ENCODE measurements at places on chromosomes 1 and 21. TPM values are rescaled to one million over a fixed set of nuclear protein-coding genes. Genes with fewer than 3 reads are reported as not detected.
A peak's percentile ranks its signal among the peaks of the same experiment; 100 is the strongest.

DNA sequence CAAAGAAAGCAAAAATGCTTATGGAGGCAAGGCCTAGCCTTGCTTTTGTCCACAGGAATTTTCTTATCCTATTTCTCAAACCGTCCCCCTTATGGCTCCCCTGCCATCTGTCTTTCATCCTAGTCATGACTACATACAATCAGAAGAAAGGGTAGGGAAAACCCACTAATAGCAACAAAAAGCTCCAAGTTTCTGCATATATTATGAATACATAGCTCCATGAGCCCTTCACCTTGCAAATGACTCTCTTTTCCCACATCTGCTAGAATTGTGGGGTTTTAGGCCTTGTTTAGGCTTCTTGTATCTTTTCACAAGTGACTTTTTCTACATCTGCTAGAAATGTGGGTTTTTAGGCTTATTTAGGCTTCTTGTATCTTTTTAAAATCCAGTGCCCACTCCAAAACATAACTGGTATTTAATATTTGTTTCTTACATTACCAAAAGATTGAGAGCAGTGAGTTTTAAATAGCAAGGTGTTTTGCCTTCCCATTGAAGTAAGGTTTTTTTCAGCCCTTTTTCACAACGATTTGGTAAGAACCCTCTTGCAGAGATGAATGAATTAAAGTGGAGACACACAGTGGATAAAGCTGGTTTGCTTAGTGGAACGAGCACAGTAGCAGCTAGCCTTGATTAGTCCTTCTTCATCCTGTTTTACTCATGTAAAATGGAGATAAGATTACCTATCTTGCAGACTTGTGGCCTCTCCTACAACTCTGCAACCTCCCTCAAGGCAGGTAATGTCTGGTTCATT, 4.4 kb downstream of the GADD45A start:
- no peaks in the 10 kb centered on the region for H3K36me3 ChIP-seq
- no peaks in the 10 kb centered on the region for H3K27me3 ChIP-seq
- peaks cover 14% of the 10 kb centered on the region for H3K4me1 ChIP-seq
- no peak for DNase-seq
- H3K27ac ChIP-seq: peak overlapping the region; percentile 18
- no peak overlapping the region for H3K4me3 ChIP-seq

GRCh38 chr1:34100332-34100731, 64.7 kb downstream of the CSMD2 start:
- no peaks in the 10 kb centered on the region for H3K36me3 ChIP-seq
- no peak for DNase-seq
- H3K27ac ChIP-seq: no peak overlapping the region
- no peaks in the 10 kb centered on the region for H3K27me3 ChIP-seq

- no peak for DNase-seq
- H3K36me3 ChIP-seq: no peaks in the 10 kb centered on the region
- peaks cover 45% of the 10 kb centered on the region for H3K27me3 ChIP-seq
- H3K4me1 ChIP-seq: no peaks in the 10 kb centered on the region
- no peak overlapping the region for H3K27ac ChIP-seq
These were observed 78.1 kb upstream of the RUNX3 start for GRCh38 chr1:25008192-25008485.

CFHR2 gene
- total RNA-seq: not detected

DNA sequence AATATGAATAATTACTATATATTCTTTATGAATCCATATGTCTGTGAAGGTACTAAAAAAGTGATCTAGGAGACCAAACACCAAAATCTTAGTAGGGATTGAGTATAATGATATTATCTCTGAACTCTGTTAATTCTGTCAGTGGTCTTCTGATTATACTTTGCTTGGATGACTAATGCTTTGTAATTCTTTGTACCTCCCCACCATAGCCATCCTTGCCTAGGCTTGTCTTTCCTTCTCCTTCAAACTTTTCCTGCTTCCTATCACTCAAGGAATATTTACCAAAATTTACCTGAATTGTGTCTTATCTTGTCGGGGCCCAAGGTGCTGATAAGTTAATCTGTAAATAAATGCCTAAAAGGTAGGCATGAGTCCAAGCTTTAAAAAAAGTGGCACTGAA, 845 bp upstream of the RGS5 start:
- no peaks in the 10 kb centered on the region for H3K4me1 ChIP-seq
- no peak for DNase-seq
- no peaks in the 10 kb centered on the region for H3K36me3 ChIP-seq
- H3K27me3 ChIP-seq: no peaks in the 10 kb centered on the region
- no peak overlapping the region for H3K4me3 ChIP-seq

GIPC2 gene
- 6.9 TPM for total RNA-seq

TBX19 gene
- total RNA-seq: 2.9 TPM

ERO1B gene
- 12.9 TPM for total RNA-seq

XCL1 gene
- not detected for total RNA-seq

DNA sequence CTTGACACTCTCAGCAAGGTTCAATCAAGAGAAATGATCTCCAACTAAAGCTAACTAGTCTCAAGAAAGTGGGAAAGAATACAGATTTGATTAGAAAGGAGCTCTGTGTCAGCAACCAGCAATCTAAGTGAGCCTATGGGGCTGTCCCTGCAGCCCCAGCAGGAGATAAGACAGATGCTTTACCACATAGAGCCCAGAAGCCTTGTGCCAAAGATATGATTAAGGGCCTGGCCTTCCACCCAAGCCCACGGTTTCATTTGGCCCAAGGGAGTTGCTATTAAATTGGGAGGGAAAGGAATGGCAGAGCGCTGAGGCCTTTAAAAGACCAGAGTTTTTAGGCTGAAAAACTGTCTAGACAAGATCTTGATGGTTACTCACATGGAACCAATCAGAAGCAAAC, 74.8 kb downstream of the HLCS start:
- H3K27me3 ChIP-seq: no peaks in the 10 kb centered on the region
- DNase-seq: no peak
- peaks cover 58% of the 10 kb centered on the region for H3K36me3 ChIP-seq
- no peaks in the 10 kb centered on the region for H3K4me1 ChIP-seq
- H3K4me3 ChIP-seq: no peak overlapping the region
- H3K27ac ChIP-seq: no peak overlapping the region

BGLAP gene
- total RNA-seq: not detected

DNA sequence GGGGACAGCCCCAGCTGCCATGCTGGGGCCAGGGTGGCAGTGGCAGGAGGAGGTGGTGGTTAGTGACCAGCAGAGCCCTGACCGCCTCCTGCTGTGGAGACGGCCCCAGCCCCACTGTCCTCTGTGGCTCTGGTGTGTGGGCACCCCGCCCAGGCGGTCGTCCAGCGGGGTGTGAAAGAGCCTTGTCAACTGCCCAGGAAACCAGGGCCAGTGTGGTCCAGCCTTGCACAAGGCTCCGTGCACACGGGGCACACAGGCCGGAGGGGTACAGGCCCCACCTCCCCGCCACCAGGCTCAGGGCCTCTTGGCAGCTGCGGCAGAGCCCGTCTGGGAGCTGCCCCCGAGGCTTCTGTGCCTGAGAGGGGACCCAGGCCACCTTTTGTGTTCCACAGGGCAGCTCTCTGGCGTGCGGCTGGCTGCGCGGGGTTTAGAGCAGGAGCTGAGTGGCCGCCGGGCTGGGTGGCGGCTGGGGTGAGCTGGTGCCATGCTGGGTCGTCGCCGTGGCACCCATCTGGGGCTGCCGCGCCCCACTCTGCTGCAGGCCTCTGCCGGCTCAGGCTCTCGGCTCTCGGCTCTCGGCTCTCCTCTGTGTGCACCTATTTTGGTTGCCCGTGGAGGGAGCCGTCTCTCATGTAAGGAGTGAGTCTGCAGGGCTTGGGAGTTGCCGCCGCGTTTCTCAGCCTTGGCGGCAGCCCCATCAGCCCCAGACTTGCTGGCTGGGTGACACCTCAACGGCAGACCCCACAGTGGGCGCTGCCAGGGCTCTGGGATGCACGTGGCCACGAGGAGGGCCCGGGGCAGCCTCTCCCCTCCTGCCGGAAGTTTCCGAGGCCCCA, 36.1 kb downstream of the SLX9 start:
- DNase-seq: no peak
- H3K27me3 ChIP-seq: no peaks in the 10 kb centered on the region

GRCh38 chr1:55700359-55701130, 485.4 kb upstream of the USP24 start:
- no peaks in the 10 kb centered on the region for H3K27me3 ChIP-seq
- no peaks in the 10 kb centered on the region for H3K36me3 ChIP-seq

GRCh38 chr1:158203693-158204457, 23.2 kb downstream of the CD1D start:
- peaks cover 6% of the 10 kb centered on the region for H3K4me1 ChIP-seq
- no peak overlapping the region for H3K4me3 ChIP-seq
- DNase-seq: no peak
- H3K36me3 ChIP-seq: no peaks in the 10 kb centered on the region
- H3K27ac ChIP-seq: no peak overlapping the region

SAMD13 gene
- 1.0 TPM for total RNA-seq

GRCh38 chr1:95396557-95396956, 162.5 kb downstream of the RWDD3 start:
- H3K4me1 ChIP-seq: no peaks in the 10 kb centered on the region
- no peak overlapping the region for H3K4me3 ChIP-seq
- no peaks in the 10 kb centered on the region for H3K36me3 ChIP-seq

- H3K4me3 ChIP-seq: no peak overlapping the region
- DNase-seq: no peak
- H3K4me1 ChIP-seq: no peaks in the 10 kb centered on the region
- H3K27ac ChIP-seq: no peak overlapping the region
These were observed 9.5 kb downstream of the TDRD5 start for GRCh38 chr1:179601093-179601492.

SERPINC1 gene
- not detected for total RNA-seq

- H3K27ac ChIP-seq: peak within 1 kb of the TSS; percentile 100
- peak within 1 kb of the TSS; percentile 99 for H3K4me3 ChIP-seq
- no peaks in the 10 kb centered on the region for H3K36me3 ChIP-seq
- no peaks in the 10 kb centered on the region for H3K27me3 ChIP-seq
- peaks cover 61% of the 10 kb centered on the region for H3K4me1 ChIP-seq
- DNase-seq: peak; percentile 95
These were observed at the start of gene WASF2 for GRCh38 chr1:27489973-27490741. WASF2 (minus strand) TSS chr1:27490167; CDS start chr1:27428890, 61,277 bp downstream.

- H3K4me3 ChIP-seq: no peak overlapping the region
- no peaks in the 10 kb centered on the region for H3K36me3 ChIP-seq
- no peaks in the 10 kb centered on the region for H3K4me1 ChIP-seq
- no peak overlapping the region for H3K27ac ChIP-seq
These were observed 437.0 kb downstream of the MATN1 start for GRCh38 chr1:30286241-30286987.

DNA sequence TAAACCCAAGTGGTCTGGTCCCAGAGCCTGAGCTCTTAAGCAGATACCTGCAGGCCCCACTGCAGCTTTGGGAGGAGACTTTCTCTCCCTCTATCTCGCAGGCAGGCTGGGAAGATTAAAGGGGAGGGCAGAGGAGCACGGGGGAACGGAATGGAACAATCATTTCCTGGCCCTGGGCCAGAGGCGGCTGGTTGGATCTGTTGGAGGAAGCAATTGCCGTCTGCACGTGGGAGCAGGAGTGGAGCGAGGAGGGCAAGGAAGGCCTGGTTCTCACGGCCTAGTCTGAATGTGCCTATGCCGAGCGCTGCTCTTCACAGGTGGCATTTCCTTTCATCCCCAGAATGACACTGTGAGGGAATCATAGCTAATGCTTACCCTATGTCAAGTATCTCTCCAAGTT, 23.7 kb downstream of the NKAIN1 start:
- H3K4me3 ChIP-seq: no peak overlapping the region
- H3K27me3 ChIP-seq: no peaks in the 10 kb centered on the region
- peak; percentile 9 for DNase-seq
- no peak overlapping the region for H3K27ac ChIP-seq
- no peaks in the 10 kb centered on the region for H3K36me3 ChIP-seq

LCE1E gene
- not detected for total RNA-seq

ANKRD35 gene
- 6.1 TPM for total RNA-seq

DNA sequence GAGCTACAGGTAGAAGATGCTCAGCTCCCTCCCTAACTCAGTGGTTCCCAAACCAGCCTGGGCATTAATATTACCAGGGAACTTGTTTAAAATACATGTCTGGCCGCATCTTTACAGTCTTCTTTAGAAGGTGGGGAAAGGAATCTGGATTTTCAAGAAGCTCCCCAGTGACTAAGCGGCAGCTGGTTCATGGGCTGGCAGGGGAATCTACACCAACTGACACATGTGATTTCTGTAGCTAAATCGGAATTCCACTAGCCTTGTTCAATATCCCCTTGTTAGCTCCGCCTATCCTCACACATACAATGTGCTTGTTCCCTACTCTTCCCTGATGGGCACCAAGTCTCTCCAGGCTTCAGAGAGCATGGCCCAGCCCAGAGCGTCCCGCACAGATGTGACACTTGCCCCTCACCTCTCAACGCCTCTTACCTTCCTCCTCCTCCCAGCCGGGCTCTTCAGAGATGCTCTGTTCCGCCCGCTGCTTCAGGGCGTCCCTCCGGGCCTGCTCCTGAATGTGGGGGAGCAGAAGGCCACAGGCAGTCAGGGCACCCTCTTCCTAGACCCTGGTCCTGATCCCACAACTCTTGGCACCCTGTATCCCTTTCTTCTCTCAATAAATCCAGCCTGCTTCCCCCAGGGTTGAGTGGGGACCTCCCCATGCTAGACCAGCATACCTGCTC, 15.3 kb downstream of the TSSK3 start:
- no peaks in the 10 kb centered on the region for H3K27me3 ChIP-seq
- no peak overlapping the region for H3K4me3 ChIP-seq
- no peak overlapping the region for H3K27ac ChIP-seq
- no peaks in the 10 kb centered on the region for H3K4me1 ChIP-seq
- DNase-seq: no peak

- no peaks in the 10 kb centered on the region for H3K4me1 ChIP-seq
- no peak for DNase-seq
- H3K27ac ChIP-seq: no peak overlapping the region
- no peaks in the 10 kb centered on the region for H3K27me3 ChIP-seq
- H3K36me3 ChIP-seq: no peaks in the 10 kb centered on the region
- H3K4me3 ChIP-seq: no peak overlapping the region
These were observed 82.2 kb downstream of the FMN2 start for GRCh38 chr1:240173836-240174235.

- no peaks in the 10 kb centered on the region for H3K4me1 ChIP-seq
- no peak for DNase-seq
- no peaks in the 10 kb centered on the region for H3K27me3 ChIP-seq
- no peak overlapping the region for H3K4me3 ChIP-seq
- H3K27ac ChIP-seq: no peak overlapping the region
These were observed 139.9 kb upstream of the KLHDC7A start for GRCh38 chr1:18340787-18341186.

KIF2C gene
- 2.7 TPM for total RNA-seq

ERICH3 gene
- 0.22 TPM for total RNA-seq
